ENCODE measurements at places on chromosomes 6 and 20.

- no peak overlapping the region for H3K27ac ChIP-seq
- no peaks in the 10 kb centered on the region for H3K36me3 ChIP-seq
- no peak overlapping the region for H3K4me3 ChIP-seq
- no peaks in the 10 kb centered on the region for H3K4me1 ChIP-seq
- DNase-seq: no peak
- H3K27me3 ChIP-seq: no peaks in the 10 kb centered on the region
These were observed 18.7 kb upstream of the LAMP5 start for GRCh38 chr20:9495701-9496100.

DNA sequence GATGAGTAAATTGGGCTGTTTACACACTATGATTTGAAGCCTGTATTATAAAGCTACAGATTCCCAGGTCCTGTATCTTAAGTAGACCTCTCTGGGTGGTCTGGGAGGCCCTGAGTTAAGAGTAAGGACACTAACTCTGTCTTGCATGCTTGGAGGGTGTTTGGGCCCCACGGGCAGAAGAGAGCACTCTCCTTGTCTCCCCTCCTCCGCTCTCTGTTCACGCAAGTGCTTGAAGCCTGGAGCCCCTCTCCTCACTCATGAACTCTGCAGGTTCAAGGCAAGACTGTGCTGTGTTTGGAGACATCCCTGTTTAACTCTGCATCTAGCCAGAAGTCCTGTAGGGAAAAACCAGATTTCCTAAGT, 154.0 kb downstream of the ZDHHC14 start:
- DNase-seq: no peak
- no peak overlapping the region for H3K4me3 ChIP-seq
- H3K36me3 ChIP-seq: no peaks in the 10 kb centered on the region
- H3K4me1 ChIP-seq: peaks cover 17% of the 10 kb centered on the region

DNA sequence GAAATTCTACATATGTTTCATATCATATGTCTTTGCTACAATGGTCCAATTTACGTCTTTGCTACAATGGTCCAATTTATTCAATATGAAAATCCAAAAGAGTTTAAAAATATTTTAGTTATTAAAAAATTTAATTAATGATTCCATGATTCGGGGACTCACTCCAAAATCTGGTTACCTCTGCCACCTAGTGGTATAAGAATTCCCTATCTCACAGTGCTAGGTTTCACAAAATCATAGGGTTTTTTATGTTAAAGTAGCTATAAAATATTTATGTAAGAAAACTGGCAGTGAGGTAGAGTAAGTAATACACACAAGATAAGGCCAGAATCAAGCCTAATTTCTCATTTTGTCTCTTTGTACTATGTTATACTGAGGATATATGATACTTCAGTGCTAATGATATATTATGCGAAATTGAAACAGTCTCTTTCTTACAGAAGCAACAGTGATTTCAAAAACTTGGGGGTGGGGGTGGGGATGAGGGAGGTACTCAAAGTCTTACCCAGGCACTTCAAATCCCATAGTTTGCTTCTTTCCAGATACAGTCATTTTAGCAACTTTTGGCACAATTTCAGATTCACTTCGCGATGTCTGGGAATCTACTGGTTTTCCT, 52.3 kb downstream of the HBS1L start:
- H3K27ac ChIP-seq: no peak overlapping the region
- DNase-seq: no peak
- no peaks in the 10 kb centered on the region for H3K27me3 ChIP-seq
- H3K4me3 ChIP-seq: no peak overlapping the region
- H3K36me3 ChIP-seq: peaks cover 6% of the 10 kb centered on the region
- no peaks in the 10 kb centered on the region for H3K4me1 ChIP-seq

DNA sequence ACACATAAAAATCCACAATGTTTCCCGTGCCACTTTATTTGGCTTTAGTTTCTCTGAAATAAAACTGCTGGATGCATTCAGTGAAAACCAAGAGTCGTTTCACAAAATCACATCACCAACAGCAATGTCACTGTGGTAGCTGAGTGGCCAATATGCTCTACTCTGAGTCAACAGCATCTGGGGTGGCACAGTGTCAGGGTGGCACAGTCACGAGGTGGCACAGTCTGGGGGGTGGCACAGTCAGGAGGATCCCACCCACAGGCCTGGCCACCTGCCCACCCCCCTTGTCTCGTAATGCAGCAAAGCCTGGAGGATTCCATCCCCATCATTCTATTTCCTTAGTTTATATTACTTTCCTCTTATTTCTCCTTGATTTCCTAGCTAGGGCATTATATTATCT, 87.0 kb downstream of the ANKRD60 start:
- no peak overlapping the region for H3K27ac ChIP-seq
- no peak for DNase-seq
- no peak overlapping the region for H3K4me3 ChIP-seq
- no peaks in the 10 kb centered on the region for H3K36me3 ChIP-seq
- no peaks in the 10 kb centered on the region for H3K27me3 ChIP-seq

GRCh38 chr6:47145212-47145611, 103.1 kb upstream of the ADGRF1 start:
- no peaks in the 10 kb centered on the region for H3K27me3 ChIP-seq
- DNase-seq: no peak
- no peaks in the 10 kb centered on the region for H3K36me3 ChIP-seq
- H3K4me3 ChIP-seq: no peak overlapping the region

DNA sequence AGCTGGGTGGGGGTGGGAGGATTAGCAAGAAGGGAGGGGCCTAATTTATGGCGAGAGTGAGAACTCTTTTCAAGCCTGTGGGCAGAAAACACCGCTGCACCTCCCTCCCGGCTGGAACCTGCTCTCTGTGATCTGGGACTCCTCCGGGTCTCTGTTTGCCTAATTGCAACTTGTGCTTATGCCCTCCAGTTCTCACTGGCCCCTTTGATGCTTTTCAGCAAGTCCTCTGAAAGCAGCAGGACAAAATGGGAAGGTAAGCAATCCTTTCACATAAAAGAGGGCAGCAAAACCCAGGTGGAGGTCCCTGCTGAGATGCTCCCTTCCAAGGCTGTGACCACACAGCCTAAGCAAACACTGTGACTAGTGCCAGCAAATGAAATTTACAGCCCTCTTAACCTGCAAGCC, 523.0 kb upstream of the FLRT3 start:
- H3K4me1 ChIP-seq: 0 out of 2 replicates have a peak, but pooled peaks cover 7% of the 10 kb centered on the region
- 0 out of 2 replicates have a peak, but pooled peaks cover 4% of the 10 kb centered on the region for H3K36me3 ChIP-seq
- H3K27me3 ChIP-seq: no peaks in the 10 kb centered on the region
- peak; percentile 78 for DNase-seq
- H3K27ac ChIP-seq: no peak overlapping the region

DNA sequence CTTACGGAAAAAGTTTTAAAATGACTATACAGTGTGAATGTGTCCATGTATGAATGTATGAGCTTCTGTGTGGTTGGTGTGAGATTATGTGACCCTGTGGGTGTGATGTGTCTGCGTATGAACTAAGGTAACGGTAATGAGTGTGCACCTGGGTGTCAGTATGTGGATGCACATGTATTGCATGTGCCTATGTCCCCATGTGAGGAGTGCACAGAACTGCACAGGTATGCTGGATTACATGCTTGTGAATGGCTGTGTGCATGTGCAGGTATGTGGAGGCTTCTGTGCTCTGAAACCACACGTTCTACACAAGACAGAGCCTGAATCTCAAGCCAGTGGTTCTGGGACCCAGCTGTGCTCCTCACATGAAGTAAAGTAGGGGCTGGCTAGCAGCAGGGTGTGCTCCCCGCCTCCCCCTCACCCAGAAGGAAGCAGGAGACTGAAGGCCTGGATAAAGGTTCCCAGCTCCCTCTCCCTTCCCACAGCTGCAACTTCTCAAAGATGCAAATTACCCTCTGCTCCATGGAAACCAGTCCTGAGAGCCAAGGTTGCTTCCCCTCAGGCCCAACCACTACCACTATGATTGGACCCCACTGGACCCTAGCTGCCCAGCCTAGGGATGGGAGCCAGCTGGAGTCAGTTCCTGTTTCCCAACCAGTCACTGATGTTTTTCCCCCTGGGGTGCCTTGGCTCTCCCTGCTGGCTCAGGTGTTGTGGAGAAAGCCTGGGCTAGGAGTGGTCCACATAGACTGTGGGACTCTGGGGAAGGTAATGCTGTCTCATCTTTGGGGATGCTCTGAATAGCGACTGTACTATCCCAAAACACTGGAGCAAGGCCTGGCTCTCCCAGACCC, 24.8 kb upstream of the SPDEF start:
- no peak overlapping the region for H3K4me3 ChIP-seq
- no peaks in the 10 kb centered on the region for H3K4me1 ChIP-seq

DNA sequence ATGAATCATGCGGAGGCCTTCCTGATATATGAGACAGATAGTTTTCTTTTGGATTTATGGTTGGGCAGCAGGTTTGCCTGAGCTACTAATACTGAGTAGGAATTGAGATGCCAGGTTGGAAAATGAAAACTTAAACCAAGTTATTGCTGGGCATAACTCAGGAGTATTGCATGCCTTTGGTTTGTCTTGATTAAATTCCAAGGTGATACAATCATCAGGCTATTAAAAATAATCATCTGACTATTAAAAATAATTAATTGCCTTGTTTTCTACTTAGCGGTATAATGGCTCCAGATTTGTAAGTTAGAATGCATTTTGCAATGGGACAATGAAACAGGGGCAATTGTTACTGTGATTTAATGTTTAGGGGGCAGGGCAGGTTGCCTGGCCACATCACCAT, 15.5 kb upstream of the RNF144B start:
- no peaks in the 10 kb centered on the region for H3K4me1 ChIP-seq
- H3K27me3 ChIP-seq: no peaks in the 10 kb centered on the region
- H3K36me3 ChIP-seq: no peaks in the 10 kb centered on the region
- no peak overlapping the region for H3K4me3 ChIP-seq
- DNase-seq: no peak
- H3K27ac ChIP-seq: no peak overlapping the region

- no peaks in the 10 kb centered on the region for H3K36me3 ChIP-seq
- no peak overlapping the region for H3K27ac ChIP-seq
- peaks cover 3% of the 10 kb centered on the region for H3K4me1 ChIP-seq
- no peak overlapping the region for H3K4me3 ChIP-seq
These were observed 16.3 kb downstream of the TMEM170B start for GRCh38 chr6:11553824-11554223.

- H3K27ac ChIP-seq: no peak overlapping the region
- H3K27me3 ChIP-seq: no peaks in the 10 kb centered on the region
- H3K36me3 ChIP-seq: peaks cover 5% of the 10 kb centered on the region
- DNase-seq: no peak
- H3K4me1 ChIP-seq: no peaks in the 10 kb centered on the region
- no peak overlapping the region for H3K4me3 ChIP-seq
These were observed 94.8 kb upstream of the FOXA2 start for GRCh38 chr20:22679197-22679596.

GRCh38 chr20:1210501-1210900, 7.2 kb downstream of the C20orf202 start:
- DNase-seq: no peak
- H3K36me3 ChIP-seq: no peaks in the 10 kb centered on the region
- H3K27me3 ChIP-seq: no peaks in the 10 kb centered on the region
- H3K27ac ChIP-seq: no peak overlapping the region
- no peak overlapping the region for H3K4me3 ChIP-seq
- peaks cover 5% of the 10 kb centered on the region for H3K4me1 ChIP-seq

- H3K27me3 ChIP-seq: no peaks in the 10 kb centered on the region
- no peak for DNase-seq
- 0 out of 2 replicates have a peak, but pooled peaks cover 1% of the 10 kb centered on the region for H3K4me1 ChIP-seq
- H3K27ac ChIP-seq: no peak overlapping the region
These were observed 7.1 kb upstream of the ZNF318 start for GRCh38 chr6:43376551-43376981.

GRCh38 chr6:138597336-138597735, 98.0 kb upstream of the NHSL1 start:
- no peaks in the 10 kb centered on the region for H3K27me3 ChIP-seq
- peaks cover 8% of the 10 kb centered on the region for H3K4me1 ChIP-seq
- DNase-seq: no peak
- no peak overlapping the region for H3K4me3 ChIP-seq
- no peaks in the 10 kb centered on the region for H3K36me3 ChIP-seq

GRCh38 chr20:10119336-10119735, 84.5 kb downstream of the ANKEF1 start:
- H3K4me1 ChIP-seq: no peaks in the 10 kb centered on the region
- H3K27ac ChIP-seq: no peak overlapping the region
- no peaks in the 10 kb centered on the region for H3K27me3 ChIP-seq
- no peak for DNase-seq

DNA sequence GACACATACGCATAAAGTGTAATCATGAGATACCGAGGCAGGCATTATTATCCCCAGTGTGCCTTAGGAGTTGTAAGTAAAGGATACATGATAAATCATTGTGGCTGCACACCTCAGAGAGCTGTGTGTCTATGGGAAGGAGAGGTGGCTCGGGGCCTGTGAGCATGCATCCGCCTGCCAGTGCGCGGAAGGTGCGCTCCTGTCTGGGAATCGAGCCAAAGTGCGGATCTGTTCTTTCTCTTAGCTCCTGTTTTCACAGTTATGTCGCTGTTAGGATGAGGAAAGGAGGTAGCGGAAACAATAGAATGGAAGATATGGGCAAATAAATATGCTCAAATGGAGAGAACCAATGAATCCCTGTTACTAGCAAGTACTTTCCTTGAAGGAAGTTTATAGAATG, 98.0 kb downstream of the ANKRD6 start:
- DNase-seq: no peak
- H3K27ac ChIP-seq: no peak overlapping the region
- H3K36me3 ChIP-seq: no peaks in the 10 kb centered on the region
- no peaks in the 10 kb centered on the region for H3K4me1 ChIP-seq
- no peak overlapping the region for H3K4me3 ChIP-seq

DNA sequence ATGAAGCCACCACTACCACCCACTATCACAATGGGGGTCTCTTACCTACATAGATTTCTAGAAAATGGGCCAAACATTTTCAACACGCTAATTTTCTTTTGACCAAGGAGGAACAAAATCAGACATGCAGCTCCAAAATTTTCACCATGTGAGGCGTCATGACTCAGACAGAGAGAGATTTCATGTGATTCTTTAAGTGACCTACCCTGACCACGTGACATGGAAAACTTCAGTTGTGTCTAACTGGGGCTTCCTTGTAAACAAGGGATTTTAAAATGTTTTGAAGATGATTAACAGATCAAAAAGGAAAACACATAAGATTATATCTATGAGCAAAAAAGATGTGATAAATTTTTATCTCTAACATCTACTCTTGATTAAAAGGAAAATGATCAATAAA, 199.2 kb downstream of the TBXT start:
- no peak overlapping the region for H3K4me3 ChIP-seq
- H3K36me3 ChIP-seq: no peaks in the 10 kb centered on the region
- H3K27ac ChIP-seq: no peak overlapping the region
- no peaks in the 10 kb centered on the region for H3K4me1 ChIP-seq
- DNase-seq: no peak
- no peaks in the 10 kb centered on the region for H3K27me3 ChIP-seq

GRCh38 chr6:4124351-4124750, 11.0 kb downstream of the ECI2 start:
- no peak overlapping the region for H3K4me3 ChIP-seq
- no peak for DNase-seq
- H3K36me3 ChIP-seq: peaks cover 57% of the 10 kb centered on the region
- no peaks in the 10 kb centered on the region for H3K27me3 ChIP-seq
- H3K4me1 ChIP-seq: no peaks in the 10 kb centered on the region
- no peak overlapping the region for H3K27ac ChIP-seq

GRCh38 chr6:72290620-72291019, 331.2 kb upstream of the KCNQ5 start:
- no peak overlapping the region for H3K27ac ChIP-seq
- H3K36me3 ChIP-seq: no peaks in the 10 kb centered on the region
- no peaks in the 10 kb centered on the region for H3K4me1 ChIP-seq

GRCh38 chr6:74654296-74654695, 551.6 kb downstream of the COL12A1 start:
- no peaks in the 10 kb centered on the region for H3K4me1 ChIP-seq
- peaks cover 3% of the 10 kb centered on the region for H3K36me3 ChIP-seq
- no peaks in the 10 kb centered on the region for H3K27me3 ChIP-seq
- no peak overlapping the region for H3K4me3 ChIP-seq
- DNase-seq: no peak
- H3K27ac ChIP-seq: no peak overlapping the region
